ENCODE measurements at places on chromosomes 12 and 14. TPM values are rescaled to one million over a fixed set of nuclear protein-coding genes. Genes with fewer than 3 reads are reported as not detected.

The LYZ gene
- 115 TPM for total RNA-seq

The FIGNL2 gene
- total RNA-seq, result 3.7 TPM

The NOVA1 gene
- 14.6 TPM for total RNA-seq

The KRT83 gene
- total RNA-seq, result not detected

The BATF gene
- 1.8 TPM for total RNA-seq

The KCNMB4 gene
- total RNA-seq, result 8.9 TPM

The KRT80 gene
- 0.70 TPM for total RNA-seq

The ARHGEF25 gene
- total RNA-seq, result 29.2 TPM

The ERP27 gene
- 14.0 TPM for total RNA-seq

The PTCSC3 gene
- total RNA-seq, result not detected

The BDKRB2 gene
- total RNA-seq, result 7.8 TPM

The TAS2R14 gene
- total RNA-seq, result 8.2 TPM

The SLC15A5 gene
- not detected for total RNA-seq

The TAS2R20 gene
- total RNA-seq, result 9.4 TPM

The GALNT8 gene
- 3.4 TPM for total RNA-seq

The GLIPR1L1 gene
- not detected for total RNA-seq

The IFI27L2 gene
- 14.4 TPM for total RNA-seq

The SSTR1 gene
- 0.99 TPM for total RNA-seq

The C12orf60 gene
- total RNA-seq, result 2.7 TPM

The SOAT2 gene
- 0.41 TPM for total RNA-seq

The RASSF9 gene
- 10.4 TPM for total RNA-seq

The COQ6 gene
- 32.0 TPM for total RNA-seq

The MCRS1 gene
- 54.4 TPM for total RNA-seq

The PLBD1 gene
- 31.4 TPM for total RNA-seq

The PSMC6 gene
- total RNA-seq, result 102 TPM

The SLCO1A2 gene
- not detected for total RNA-seq

The KRT71 gene
- total RNA-seq, result 0.29 TPM

The CLEC2A gene
- total RNA-seq, result not detected

The TAS2R30 gene
- total RNA-seq, result 15.6 TPM

The TAS2R43 gene
- total RNA-seq, result 10.3 TPM

The GAS2L3 gene
- total RNA-seq, result 18.5 TPM

The NUMB gene
- total RNA-seq, result 57.9 TPM

The KIF5A gene
- 0.35 TPM for total RNA-seq

The LHX5 gene
- total RNA-seq, result not detected

The AKAP3 gene
- total RNA-seq, result 1.8 TPM

The CD9 gene
- 261 TPM for total RNA-seq

The NAA30 gene
- total RNA-seq, result 17.6 TPM

All from metanephros (tissue), 2 donors.